ENCODE measurements at places on chromosomes 13 and 19.

DNA sequence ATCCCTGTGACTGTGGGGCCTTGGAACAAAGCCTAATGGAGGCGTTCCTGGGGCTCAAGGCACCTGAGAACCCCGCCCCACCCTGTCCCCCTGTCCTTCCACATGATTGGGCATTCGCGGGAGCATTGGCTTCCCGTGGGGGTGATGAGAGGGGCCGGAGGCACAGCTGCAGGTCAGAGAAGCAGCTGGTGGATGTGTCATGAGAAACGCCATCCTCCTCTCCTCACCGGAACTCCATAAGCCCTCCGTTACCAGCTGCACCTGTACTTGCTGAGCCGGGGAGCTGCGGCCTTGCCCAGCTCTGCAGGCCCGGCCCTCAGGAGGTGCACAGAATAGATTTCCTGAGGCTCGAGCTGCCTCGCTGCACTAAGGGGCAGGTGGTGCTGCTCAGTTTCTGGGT is 42.0 kb downstream of the CAPN12 start:
- DNase-seq: no peak

GRCh38 chr13:102901056-102901455 is 55.2 kb downstream of the ERCC5 start:
- no peak for DNase-seq

DNA sequence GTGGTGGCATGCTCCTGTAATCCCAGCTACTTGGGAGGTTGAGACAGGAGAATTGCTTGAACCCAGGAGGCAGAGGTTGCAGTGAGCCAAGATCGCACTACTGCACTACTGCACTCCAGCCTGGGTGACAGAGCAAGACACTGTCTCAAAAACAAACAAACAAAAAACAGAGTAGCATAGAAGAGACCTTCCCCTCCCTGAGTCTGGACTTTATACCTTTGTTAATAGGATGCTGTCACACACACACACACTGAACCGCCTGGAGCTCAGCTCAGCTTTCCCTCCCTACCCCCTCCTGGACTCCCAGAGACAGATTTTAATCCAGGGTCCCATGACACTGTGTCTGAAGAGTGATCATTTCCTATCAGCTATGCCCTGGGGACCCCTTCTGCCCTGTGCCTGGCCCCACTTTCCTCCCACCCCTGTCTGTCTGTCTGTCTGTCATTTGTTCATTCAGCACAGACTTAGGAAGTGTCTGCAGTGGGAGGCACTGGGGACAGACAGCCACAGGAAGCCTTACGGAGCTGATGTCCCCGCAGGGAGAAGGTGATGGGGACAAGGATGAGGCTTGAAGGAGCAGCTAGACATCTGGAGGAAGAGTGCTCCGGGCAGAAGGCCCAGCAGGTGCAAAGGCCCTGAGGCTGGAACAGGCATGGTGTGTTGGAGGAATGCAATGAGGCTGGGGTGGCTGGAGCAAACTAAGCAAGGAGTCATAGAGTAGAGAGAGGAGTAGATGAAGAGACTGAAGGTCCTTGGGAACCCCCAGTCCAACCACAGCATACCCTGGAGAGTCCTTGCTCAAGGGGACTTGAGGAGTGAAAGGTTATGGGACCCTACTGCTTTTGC is 4.9 kb downstream of the CERS4 start:
- DNase-seq: no peak

- no peak for DNase-seq
Observed at GRCh38 chr13:39149896-39150295, 111.6 kb downstream of the NHLRC3 start.

GRCh38 chr19:55113570-55114039 is 3.8 kb downstream of the PPP1R12C start:
- DNase-seq: peak; percentile 94

GRCh38 chr19:10565028-10565566 is 713 bp downstream of the KRI1 start:
- DNase-seq: peak; percentile 49

- no peak for DNase-seq
Observed at GRCh38 chr19:19402656-19403372, 2.7 kb upstream of the GATAD2A start.

DNA sequence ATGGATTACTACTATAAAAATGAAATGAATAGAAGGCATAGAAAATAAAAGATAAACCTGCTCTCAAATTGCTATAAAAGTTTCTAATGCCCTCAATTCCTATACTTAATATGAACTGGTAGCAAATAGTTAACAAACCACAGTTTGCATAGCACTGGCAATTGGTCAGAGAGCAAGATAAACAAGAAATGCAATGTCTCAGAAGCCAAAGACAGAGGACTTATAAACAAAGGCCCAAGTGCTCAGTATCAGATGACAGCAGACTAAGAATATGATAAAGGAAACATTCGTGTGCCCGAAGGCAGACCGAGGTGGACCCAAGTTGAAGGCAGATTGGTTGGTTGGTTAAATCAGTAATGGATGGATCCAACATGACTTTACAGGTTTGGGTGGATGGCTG is 50.6 kb downstream of the IPO5 start:
- no peak for DNase-seq

- DNase-seq: peak; percentile 28
Observed at GRCh38 chr13:35848336-35849255, 282.6 kb downstream of the DCLK1 start.

DNA sequence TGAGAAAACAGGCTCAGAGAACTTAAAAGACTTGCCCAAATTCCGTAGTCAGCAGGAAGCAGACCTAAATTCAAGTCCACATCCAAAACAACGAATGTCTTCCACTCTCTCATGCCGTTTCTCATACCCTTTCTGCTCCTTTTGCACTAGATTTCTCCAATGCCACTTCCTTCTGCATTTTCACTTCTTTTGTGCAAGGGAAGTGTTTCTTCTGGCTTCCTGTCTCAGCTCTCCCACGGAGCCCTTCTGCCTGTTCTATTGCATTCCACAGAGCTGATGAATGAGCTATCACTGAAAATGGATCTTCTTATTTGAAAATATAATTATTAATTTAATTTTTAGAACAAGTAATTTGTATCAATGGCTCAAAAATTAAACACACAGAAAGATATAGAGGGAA is 56.1 kb upstream of the STK24 start:
- no peak for DNase-seq

DNA sequence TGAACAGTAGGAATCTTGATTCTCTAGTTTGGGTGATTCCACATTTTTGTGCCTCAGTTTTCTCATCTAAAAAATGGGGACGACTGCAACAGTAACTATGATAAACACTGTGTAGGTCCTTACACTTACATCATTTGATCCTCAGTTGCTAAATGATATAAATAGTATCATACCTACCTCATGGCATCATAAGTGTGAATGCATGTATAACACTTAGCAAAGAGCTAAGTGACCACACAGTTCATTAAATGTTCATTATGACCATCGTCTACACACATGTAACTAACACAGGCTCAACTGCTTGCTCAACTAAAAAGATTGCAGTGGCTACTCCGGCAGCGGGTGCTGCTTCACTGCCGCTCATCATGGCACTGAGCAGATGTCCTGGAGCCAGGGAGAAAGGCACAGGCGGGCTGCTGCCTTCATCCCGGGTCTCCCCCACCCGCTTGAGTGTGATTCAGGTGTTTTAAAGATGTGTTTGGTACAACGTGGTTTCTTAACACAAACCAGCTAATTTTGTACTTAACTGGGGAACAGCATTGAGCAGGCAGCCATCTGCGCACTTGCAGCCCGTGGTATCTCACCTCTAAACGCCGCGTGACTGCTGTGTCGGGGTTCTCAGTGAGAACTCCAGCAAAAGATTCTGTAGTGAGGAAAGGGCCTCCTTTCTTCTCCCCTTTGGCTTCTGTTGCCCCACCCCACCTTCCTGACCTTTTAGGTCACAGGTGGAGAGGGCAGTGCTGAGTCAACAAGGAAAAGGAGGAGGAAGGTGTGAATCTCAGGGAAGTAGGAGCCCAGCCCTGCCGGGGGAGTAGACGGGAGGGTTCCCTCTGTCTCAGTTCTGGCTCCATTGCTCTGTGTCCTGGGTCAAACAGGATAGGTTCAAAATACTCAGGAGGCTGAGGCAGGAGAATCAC is 11.7 kb upstream of the ACTN4 start:
- DNase-seq: no peak

DNA sequence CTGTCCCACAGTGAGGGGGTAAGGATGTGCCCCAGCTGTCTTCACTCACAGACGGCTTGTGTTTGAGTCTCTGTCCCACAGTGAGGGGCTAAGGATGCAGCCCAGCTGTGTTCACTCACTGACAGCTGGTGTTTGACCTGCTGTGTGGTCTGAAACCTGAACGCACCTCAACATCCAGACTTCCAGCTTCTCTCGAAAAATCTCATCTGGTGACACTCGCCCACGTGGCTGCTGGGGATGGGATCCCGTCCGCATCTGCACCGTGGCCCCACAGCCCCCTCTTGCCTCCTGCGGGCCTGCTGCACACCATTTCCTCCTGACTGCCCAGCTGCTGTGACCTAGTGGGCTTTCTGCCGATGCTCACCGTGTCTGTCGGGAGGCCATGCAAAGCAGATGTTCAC is 27.3 kb downstream of the CHAF1A start:
- DNase-seq: no peak

- DNase-seq: peak; percentile 75
Observed at GRCh38 chr13:75550159-75550567, 572 bp downstream of the UCHL3 start.

DNA sequence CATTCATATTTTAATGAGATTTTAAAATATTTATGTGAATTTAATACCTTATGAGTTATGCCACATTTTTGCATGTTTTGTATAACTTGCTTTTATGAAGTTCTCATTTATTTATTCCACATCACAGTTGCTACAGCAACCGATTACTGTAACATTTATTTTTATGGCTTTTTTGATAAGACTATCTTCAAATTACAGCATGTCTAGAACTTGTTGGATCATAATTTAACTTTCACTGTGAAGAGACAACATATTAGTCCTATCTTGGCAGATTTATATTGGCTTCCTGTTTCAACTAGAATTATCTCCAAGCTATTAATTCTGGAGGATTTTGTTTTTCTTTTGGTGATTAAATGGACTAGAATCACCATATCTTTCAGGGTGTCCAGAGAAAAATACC is 793.7 kb upstream of the SLITRK5 start:
- no peak for DNase-seq

DNA sequence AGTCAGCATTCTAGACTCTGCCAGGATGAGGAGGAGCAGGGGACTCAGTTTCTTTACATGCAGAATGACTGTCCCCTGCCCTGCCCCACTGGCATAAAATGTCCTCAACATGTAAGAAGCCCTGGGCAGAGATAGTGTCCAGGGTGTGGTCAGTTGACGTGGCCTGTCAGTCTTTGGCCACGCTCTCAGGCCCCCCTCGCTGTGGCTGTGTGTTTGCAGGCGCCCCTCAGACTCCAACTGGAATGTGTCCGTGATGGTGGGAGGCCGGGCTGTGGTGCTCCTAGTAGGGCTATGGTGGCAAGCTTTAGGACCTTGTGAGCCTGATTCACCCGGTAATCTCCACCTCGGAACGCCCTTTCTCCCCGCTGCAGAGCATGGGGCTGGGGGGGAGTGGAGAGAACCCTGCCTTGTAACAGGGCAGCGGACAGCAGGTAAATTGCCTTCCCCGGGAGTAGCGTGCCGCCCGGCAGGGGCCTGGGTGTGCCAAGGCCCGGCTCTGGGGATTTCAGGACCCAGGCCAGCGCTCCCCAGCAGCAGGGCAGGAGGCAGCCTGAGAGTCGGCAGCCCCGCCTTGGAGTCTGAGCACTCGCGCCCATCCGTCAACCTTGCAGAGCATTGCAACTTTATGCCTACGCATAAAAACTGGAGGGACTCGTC is 62.3 kb downstream of the CHST8 start:
- DNase-seq: peak; percentile 65

GRCh38 chr19:51002542-51003311 is 1.3 kb upstream of the KLK8 start:
- DNase-seq: peak; percentile 16

Data from dermis blood vessel endothelial cell (primary cell).